ENCODE measurements at places on chromosomes 11 and 22. TPM values are rescaled to one million over a fixed set of nuclear protein-coding genes. Genes with fewer than 3 reads are reported as not detected.

Gene AMOTL1
- 14.9 TPM for total RNA-seq

Gene GGTLC3
- not detected for total RNA-seq

Gene ACR
- total RNA-seq, result not detected

Gene OR6T1
- total RNA-seq, result not detected

Gene MMP13
- not detected for total RNA-seq

Gene OR5D18
- not detected for total RNA-seq

Gene CD82
- total RNA-seq, result 42.7 TPM

Gene OR5B17
- not detected for total RNA-seq

Gene OR56B4
- total RNA-seq, result not detected

Gene CCDC188
- 0.51 TPM for total RNA-seq

Gene FOLR2
- not detected for total RNA-seq

Gene BRSK2
- total RNA-seq, result not detected

Gene GLB1L3
- total RNA-seq, result 0.23 TPM

Gene DNAJB7
- total RNA-seq, result not detected

Gene POU2F3
- total RNA-seq, result not detected

Gene NNMT
- 246 TPM for total RNA-seq

Measured in Daoy (cell line).